Smooth muscle cell of the umbilical artery (primary cell): ENCODE measurements at places on chromosomes 7 and 10. TPM values are rescaled to one million over a fixed set of nuclear protein-coding genes. Genes with fewer than 3 reads are reported as not detected.

TMEM176A gene
- total RNA-seq: not detected in 2 replicates

TMEM273 gene
- not detected in 2 replicates for total RNA-seq

NUDCD3 gene
- 53.7 and 110 TPM in 2 replicates for total RNA-seq

METTL2B gene
- total RNA-seq: 34.4 and 44.1 TPM in 2 replicates

TFPI2 gene
- 649 and 876 TPM in 2 replicates for total RNA-seq

NPFFR1 gene
- not detected in 2 replicates for total RNA-seq

MBL2 gene
- not detected in 2 replicates for total RNA-seq

CALHM1 gene
- not detected in 2 replicates for total RNA-seq

LIPJ gene
- not detected in 2 replicates for total RNA-seq

AUTS2 gene
- total RNA-seq: 2.1 and 12.3 TPM in 2 replicates

PTN gene
- total RNA-seq: 4.4 and 7.7 TPM in 2 replicates

CDH23 gene
- total RNA-seq: under 0.01 TPM in 2 replicates
